ENCODE measurements at places on chromosomes 16 and 17.

GRCh38 chr17:57295526-57296023 is 39.3 kb downstream of the MSI2 start:
- DNase-seq, result no peak

GRCh38 chr17:72560303-72561247 is 439.8 kb downstream of the SOX9 start:
- DNase-seq, result no peak

DNA sequence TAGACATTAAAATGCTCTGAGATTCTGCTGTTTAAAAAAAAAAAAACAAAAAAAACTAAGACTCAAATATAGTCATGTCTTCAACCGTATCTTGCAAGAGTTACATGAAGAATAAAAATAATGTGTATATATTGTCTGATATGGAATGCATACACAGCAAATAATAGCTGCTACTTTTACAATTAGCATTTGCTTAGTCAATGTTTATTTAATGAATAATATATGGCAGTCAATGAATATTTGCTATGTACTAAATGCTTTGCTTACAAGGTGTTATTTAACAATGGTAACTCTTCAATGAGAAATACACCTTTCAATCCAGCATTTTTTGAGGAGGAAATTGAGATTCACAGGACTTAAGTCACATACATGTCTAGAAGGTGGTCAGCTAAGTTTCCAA is 718.8 kb upstream of the SOX9 start:
- no peak for DNase-seq

GRCh38 chr17:47801176-47801765 is 20.3 kb downstream of the OSBPL7 start:
- DNase-seq, result no peak

DNA sequence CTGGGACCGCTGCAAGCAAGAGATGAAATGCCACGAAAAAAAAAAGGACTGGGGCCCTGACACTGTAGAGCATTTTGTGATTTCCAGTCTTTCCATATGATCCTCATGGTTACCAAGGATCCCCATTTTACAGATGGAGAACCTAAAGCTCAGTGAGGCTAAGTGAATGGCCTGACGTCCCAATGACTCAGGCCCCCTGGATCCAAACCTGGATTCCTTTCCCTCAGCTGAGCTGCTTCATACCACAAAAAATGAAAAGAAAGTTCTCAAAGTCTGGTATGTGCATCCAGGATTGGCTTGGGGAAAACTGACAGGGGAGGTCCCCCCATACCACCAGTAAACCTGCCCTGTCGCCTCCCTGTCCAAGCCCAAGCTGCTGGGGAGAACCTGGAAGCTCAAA is 80.5 kb downstream of the TEX14 start:
- DNase-seq, result no peak

DNA sequence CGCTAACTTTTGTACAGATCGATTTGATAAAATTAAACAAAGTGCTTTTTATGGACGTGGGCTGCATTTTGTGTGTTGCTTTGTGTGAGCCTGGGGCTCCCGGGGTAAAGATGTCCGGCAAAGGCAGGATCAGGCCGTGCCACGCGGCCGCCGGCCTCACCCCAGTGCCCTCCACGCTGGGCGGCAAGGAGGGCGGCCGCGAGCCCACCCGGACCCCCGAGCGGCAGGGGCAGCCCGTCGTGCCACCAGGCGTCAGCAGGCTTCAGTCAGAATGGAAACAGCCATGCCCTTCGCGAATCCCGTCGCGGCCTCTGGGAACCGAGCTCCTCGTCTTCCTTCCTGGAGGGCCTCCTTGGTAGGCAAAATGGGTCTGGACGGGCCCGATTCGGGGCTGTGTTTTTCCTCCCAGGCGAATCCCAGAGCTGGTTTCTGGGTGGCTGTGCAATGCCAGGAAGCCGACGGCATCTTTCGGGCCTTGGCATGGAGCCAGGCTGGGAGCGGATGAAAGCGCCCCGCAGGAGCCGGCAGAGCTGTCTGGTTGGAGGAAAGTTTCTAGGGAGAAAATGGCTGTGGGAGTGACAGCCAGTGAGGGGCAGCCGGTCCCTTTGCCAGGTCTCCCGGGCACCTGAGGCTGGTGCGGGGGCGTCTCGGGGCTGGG is 5.5 kb downstream of the SOX8 start:
- DNase-seq, result no peak
